ENCODE measurements at places on chromosomes 13 and 19.
A peak's percentile ranks its signal among the peaks of the same experiment; 100 is the strongest.

DNA sequence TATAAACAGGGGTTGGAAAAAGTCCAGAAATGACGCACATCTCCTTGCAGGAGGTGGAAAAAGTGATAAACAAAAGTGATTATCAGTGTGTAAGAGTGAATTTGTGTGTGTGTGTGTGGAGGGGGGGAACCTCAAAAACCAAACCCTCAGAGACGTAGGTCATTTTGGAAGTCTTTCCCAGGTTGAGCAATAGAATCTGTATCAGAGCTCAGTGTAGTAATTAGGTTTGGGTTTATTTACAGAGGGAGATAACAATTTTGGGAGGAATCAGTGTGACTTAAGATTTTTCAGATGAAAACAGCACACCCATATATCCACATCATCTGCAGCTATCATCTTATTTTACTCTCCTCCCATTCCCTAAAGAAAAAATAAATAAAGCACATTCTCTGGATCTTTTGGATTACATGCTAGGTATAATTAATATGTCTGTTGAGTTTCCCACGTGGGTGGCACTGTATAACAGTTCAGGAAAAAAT is 406.4 kb downstream of the FGF9 start:
- no peak for DNase-seq

DNA sequence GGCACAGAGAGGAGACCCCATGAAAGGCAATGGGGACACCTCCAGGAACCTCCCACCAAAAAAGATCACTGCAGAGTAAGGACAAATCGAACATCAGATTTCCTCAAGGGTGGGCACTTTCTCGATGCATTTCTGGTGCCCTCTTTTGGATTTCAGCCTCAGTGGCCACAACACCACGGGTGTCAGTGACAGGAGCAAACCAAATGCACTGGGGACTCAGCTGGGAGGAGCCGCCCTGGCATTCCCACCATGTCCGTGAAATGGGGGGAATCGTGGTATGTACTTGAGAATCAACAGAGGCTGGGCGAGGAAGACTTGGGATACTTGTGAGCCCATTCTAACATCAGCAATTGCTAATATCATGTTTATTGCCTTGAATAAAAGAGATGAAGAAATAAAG is 16.3 kb downstream of the FAM187B start:
- DNase-seq: no peak

GRCh38 chr19:8321986-8322637 is 816 bp downstream of the RPS28 start:
- no peak for DNase-seq

GRCh38 chr19:5961969-5962945 is 15.7 kb downstream of the RANBP3 start:
- DNase-seq: no peak

DNA sequence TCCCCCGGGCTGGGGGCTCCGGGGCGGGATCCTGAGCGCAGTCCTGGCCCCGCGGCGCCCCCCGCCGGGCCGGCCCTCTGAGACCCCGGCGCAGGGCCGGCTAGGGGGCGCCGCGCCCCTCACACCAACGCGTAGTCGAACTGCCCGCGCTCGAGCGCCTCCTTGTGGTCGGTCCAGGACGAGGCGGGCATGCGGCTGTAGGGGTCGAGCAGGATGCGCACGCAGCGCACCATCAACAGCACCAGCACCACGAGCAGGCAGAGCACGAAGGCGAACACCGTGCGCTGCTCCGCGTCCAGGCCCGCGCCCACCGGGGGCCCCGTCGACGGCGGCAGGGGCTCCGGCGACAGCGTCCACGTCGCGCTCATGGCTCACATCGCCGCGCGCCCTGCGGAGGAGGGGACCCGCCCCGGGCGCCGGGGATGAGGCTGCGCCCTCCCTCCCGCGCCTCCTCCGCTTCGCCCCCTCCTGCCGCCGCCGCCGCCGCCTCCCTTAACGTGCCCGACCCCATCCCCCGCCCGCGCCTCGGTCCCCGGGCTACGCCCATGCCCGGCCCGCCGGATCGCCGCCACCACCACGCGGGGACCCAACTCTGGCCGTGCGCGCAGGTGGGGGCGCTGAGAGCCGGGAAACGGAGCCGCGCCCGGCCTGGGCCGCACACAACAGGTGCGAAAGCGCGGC is 624 bp downstream of the CTXN1 start:
- peak; percentile 67 for DNase-seq

- DNase-seq: peak; percentile 60
Observed at GRCh38 chr19:54266133-54266532, 9.1 kb upstream of the LILRB5 start.

DNA sequence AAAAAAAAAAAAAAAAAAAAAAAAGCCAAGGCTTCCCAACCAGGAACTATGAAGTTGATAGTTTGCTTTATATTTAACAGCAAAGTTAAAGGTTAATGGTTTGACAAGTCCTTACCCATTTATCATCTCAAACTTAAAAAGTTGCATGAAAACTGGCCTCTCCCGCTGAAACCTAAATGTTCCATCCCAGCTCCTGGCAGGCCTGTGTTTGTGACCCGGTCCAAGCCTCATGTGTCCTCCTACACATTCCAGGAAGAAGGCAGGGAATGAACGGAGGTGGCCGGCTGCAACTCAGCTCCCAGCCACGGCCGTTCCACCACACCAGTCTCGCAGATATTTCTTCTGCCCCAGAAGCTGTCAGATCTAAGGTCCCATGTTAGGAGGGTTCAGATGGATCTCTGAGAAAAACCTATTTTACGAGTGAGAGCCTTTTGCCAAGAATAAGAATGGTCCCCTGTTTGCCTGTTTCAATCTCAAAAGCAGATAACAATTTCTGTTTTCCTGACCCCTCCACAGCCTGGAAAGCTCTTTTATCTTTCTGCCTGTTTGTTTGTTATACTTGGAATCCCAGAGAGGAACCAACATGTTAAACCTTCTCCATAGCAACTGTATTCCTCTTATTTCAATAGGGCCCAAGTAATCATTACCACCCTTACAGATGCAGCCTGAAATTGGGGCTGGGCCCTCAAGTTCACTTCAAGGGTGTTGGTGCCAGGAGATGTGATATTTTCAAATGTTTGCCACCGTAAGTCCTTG is 56.5 kb downstream of the KCTD12 start:
- DNase-seq: no peak

- no peak for DNase-seq
Observed at GRCh38 chr13:111474136-111475002, 153.9 kb downstream of the TEX29 start.

- DNase-seq: no peak
Observed at GRCh38 chr19:16847430-16847829, 18.2 kb downstream of the SIN3B start.
